Stomach (tissue), 19 donors: ENCODE measurements at places on chromosomes 5 and 9. TPM values are rescaled to one million over a fixed set of nuclear protein-coding genes. Genes with fewer than 3 reads are reported as not detected.

DNA sequence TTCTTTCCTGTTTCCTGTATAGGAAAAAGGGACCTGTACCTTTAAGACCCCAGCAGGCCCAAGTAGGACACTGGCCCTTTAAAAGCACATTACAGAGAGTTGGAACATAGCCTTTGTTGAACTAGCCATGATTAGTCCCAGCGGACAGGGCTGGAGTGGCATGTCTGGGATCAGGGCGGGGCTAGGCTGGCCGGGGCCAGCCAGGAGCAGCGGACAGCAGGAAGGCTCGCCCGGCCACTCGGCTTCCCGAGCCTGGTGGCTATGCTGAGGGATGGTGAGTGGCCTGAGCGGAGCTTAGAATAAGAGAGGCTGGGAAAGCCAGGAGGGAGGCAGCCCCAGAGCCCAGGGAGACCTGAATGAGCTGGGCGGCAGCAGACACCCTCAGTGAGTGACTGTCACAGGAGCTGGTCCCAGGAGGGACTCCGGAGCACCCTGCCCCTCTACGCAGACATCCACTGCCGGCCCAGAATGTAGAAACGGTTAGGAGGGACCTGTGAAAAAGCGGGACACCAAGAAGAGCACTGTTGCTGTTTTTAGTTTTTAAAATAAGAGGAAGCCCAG, 92.1 kb downstream of the DAB2IP start:
- DNase-seq: peak; percentile 90

DNA sequence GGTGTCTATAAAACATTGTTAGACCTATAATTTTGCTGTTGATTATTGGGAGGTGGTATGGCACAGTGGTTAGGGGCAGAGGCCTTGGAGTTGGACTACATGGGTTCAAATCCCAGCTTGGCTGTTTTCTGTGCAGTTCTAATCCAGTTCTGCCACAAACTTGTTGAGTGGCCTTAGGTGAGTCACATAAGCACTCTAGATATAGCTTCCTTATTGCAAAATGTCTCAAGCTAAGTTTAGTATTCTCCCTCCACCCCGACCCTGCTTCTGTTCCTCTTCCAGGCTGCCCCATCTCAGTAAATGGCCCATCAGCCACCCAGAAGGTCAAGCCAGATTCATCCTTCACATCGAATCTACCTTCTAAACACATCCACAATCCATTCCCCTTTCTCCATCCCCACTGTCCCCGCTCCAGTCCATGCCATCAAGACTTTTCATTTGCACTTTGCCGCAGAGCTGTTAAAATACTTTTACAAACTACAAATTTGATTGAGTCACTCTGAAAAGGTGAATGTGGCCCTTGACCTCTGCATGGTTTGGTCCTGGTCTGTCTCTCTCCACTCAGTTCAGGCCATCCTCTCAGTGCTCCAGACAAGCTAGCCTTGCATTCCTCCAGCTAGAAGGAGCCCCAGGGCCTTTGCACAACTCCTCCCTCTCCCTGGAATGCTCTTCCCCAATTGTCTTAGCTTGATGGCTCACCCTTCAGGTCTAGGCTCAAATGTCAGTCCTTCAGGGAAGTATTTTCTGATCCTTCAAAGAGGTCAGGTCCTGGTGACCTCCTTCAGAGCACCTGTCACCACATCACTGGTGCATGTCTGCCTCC, 10.0 kb upstream of the HDHD3 start:
- no peak for DNase-seq

DNA sequence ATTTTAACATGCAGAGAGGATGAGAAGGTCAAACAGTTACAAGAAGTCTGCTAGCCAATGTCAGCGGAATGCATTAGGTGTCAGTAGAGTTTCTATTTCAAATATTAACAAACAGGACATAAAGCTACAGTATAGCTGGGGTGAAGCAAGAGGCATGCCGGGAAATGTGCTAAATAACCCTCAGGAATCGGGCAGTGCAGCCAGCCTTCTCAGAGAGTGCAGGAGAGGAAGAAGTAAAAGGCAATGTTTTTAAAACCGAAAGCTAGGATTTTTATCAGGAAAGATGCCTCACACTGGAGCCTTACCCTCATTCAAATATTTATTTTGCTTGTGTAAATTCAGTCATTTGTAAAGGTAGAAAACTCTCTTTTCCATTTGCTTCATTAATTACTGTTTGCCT, 59.1 kb upstream of the SH3GL2 start:
- DNase-seq: no peak

Gene NPDC1
- 20.0 TPM for total RNA-seq

Gene TMED7
- total RNA-seq: 54.3 TPM

DNA sequence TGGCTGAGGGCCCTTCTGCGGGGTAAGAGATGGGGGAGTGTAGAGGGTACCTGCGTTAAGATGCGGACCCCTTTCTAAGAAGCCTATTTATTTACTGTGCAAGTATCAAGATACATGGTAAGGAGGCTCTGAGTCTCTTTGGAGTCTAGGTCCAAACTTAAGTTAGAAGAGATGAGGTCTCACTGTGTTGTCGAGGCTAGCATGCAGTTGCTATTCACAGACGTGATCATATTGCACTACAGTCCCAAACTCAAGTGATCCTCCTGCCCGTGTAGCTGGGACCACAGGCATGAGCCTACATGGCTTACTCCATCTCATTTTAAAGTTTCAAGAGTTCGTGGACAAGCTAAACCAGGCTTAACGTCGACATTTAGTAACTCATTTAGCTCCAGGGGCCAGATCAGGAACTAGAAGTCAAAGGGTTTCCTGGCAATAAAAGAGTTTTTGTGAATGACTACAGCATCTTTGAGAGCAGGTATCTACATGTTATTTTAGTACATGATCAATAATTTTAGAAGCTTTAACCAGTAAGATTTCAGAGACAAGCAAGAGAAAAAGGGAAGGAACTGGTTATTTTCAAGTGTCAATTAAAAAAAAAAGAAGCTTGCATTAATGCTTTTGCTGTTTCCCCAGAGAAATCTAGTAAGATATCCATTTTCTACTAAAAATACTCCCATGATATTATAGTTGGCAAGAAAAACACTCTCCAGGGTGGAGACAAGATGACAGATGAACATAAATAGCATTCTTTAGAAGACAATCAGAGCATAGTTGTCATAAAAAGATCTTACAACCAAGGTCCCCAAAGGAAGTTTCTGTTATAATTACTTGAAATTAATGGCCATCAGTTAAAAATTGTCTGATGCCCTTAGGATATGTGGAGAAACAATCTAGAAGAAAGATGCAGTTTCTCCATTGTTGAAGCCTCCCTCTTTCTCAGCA, 141.3 kb downstream of the SCAMP1 start:
- peak; percentile 35 for DNase-seq

Gene DMRT3
- total RNA-seq: not detected

Gene PGM5
- 33.9 TPM for total RNA-seq

- peak; percentile 46 for DNase-seq
Measured at GRCh38 chr5:143008809-143009521, 238.8 kb downstream of the ARHGAP26 start.

DNA sequence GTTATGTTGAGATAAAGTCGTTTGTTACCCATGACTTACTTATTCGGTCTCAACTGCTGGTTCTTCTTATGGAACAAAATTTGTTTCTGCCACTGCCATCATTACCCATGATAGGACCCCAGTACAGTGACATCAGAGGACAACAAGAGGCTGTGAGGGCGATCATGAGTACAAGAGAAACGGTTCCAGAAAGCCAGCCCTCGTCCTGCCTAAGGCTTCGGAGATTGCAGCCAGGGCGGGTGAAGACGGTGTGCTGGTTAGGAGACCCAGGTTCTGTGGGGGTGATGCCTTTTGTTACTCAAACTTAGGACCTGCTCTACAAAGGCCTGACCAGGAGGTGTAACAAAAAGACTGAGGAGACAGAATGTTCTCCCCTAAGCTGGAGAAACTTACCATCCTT, 10.9 kb downstream of the FYB1 start:
- no peak for DNase-seq

- no peak for DNase-seq
Measured at GRCh38 chr5:7970816-7971215, 101.9 kb downstream of the MTRR start.
